ENCODE measurements at places on chromosomes 2 and 18.

DNA sequence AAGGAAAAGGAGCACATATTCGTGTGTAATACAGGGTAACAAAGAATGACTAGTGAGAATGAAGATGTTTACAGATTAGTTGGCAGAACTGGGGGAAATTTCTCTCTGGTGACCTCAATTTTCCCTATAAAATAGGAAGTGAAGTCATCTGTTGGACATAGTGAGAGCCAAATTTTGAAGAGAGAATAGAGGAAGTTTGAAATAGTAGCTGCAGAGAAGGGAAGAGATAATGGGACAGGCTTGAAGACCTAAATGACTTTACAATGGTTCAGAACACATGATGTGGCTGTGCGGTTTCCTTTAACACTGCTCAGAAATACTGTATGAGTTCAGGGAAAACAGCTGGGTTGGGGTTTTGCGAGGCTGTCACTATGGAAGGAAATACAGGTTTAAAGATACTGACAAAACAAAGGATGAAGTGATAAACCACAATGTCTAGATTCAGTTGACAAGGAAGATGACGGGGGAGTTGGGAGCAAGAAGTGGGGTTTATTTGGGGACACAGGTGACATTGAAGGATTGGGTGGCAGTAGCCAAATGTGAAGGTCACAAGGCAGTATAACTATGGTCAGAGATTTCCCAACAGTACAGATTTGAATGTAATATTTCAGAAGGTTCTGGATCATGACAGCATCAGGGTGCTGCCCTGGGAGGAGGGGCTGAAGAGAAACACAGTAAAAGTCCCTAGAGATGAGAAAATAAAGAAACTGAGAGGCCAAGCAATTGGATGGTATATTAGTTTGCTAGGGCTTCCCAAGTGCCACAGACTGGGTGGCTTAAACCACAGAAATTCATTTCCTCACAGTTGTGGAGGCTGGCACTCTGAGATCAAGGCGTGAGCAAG, 82.6 kb upstream of the TANK start:
- DNase-seq = no peak

- no peak for DNase-seq
These were observed 159.0 kb upstream of the TMEM200C start for GRCh38 chr18:6054256-6054842.

DNA sequence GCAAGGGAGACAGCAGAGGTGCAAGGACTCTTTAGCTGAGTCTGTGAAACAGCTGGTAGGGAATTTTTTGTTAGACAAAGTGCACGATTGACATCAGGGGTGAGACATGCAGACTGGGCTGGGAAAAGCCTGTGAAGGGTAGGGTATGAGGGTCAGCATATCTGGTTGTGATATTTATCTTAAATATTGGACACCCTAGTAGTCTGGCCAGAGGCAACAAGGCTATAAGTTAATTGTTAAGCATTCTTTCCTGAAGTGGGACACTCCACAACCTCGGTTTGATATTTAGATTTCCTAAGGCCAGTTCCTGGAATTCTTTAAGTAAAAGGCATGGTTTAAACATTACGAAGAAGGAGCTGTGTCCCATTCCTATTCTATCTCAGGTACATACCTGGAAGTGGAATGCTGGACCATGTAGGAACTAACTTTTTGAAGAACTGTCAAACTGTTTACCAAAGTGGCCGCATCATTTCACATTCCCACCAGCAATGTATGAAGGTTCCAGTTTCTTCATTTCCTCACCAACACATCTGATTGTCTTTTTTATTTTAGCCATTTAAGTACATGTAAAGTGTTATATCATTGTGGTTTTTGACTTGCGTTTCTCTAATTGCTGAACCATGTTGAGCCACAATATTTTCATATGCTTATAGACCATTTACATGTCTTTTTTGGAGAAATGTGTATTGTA, 22.5 kb downstream of the EHBP1 start:
- no peak for DNase-seq

GRCh38 chr18:43129946-43130524, 14.6 kb upstream of the RIT2 start:
- DNase-seq = no peak

- DNase-seq = no peak
These were observed 2.0 kb downstream of the LYPD6B start for GRCh38 chr2:149040451-149040850.

- DNase-seq = no peak
These were observed 42.2 kb downstream of the LBH start for GRCh38 chr2:30273574-30273929.

DNA sequence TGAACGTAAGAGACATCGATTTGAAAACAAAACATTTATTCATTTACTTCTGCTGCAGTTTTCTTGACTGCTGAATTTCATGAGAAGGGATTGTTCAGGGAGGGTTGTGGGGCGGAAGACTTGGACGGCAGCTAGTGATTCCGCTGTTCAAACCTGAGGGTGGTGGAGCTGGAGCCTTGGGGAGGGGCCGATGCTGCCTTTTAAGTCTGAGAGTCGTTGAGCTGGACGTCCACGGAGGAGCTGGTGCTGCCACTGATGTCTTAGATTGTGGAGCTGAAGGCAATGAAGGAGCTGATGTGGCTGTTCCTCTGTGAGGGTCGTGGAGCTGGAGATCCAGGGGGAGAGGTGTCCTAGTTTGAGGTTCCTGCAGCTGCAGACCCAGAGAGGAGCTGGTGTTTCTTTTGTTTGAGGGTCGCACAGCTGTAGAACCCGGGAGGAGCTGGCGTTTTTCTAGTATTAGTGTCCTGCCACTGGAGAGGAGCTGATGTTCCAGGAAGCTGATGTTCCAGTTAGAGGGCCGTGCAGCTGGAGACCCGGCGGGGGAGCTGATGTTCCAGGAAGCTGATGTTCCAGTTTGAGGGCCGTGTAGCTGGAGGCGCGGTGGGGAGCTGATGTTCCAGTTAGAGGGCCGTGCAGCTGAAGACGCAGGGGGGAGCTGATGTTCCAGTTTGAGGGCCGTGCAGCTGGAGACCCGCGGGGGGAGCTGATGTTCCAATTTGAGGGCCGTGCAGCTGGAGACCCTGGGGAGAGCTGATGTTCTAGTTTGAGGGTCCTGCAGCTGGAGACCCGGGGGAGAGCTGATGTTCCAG, 150.9 kb downstream of the RTP5 start:
- no peak for DNase-seq

DNA sequence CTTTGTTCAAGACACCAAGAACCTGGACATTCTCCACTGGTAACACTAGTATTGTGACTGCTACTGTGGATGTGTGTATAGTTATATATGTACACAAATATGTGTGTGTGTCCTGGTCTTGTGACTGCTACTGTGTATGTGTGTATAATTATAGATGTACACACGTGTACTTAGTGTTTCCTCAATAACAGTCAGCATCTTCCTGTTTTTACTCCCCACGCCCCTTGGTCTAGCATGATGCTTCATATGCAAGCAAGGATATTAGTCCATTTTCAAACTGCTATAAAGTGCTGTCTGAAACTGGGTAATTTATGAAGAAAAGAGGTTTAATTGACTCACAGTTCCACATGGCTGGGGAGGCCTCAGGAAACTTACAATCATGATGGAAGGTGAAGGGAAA, 802.7 kb downstream of the RNF144A start:
- no peak for DNase-seq

- no peak for DNase-seq
These were observed 77.3 kb downstream of the XDH start for GRCh38 chr2:31337197-31337596.

- DNase-seq = no peak
These were observed 15.4 kb downstream of the PPM1B start for GRCh38 chr2:44184106-44184505.
